ENCODE measurements at places on chromosomes 11 and 22.

- peak; percentile 66 for DNase-seq
Measured at GRCh38 chr11:43920598-43921419, 21.6 kb upstream of the C11orf96 start.

- no peak for DNase-seq
Measured at GRCh38 chr11:14973621-14974514, 1.7 kb upstream of the CALCA start.

- no peak for DNase-seq
Measured at GRCh38 chr11:113695207-113695606, 10.9 kb downstream of the TMPRSS5 start.

DNA sequence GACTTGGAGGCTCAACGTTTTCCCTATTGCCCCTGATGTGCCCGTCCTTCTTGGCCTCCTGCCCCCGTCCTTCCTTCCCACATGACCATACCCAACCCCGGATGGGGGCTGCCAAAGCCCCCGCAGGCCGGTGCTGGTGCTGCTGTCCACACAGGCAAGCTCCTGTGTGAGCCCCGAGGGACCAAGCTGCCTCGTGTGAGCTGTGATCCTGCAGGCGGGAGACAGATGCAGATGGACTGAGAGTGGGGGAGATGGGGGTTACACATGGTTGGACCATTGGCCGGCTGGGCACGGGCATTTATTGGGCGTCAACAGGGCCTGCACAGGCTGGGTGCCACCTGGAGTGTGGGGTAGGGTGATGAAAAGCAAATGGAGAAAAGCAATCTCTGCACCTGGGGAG lies 313.2 kb upstream of the B3GAT1 start:
- no peak for DNase-seq

GRCh38 chr22:22871536-22872278 lies 15.9 kb upstream of the IGLL5 start:
- DNase-seq = no peak

DNA sequence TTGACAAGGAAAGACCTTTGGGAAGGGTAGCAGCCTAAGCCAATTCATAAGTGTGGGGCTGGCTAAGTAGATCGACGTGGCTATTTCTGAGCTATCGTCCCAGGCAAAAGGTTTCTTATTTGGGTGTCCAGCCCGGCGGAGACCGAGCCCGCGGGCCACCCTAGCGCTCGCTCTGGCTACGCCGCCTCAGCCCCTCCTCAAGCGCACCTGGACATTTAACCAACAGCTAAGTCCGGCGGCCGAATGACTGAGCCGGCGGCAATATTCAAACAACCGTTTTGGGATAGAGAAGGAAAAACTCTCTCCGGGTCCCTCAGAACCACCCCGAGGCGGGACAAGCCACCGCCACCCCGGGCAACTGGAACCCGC lies 457 bp downstream of the RNF141 start:
- DNase-seq = no peak

- DNase-seq = no peak
Measured at GRCh38 chr11:61833926-61834277, 5.8 kb downstream of the FADS2 start.

GRCh38 chr22:44133161-44133560 lies 47.6 kb upstream of the PARVG start:
- no peak for DNase-seq

DNA sequence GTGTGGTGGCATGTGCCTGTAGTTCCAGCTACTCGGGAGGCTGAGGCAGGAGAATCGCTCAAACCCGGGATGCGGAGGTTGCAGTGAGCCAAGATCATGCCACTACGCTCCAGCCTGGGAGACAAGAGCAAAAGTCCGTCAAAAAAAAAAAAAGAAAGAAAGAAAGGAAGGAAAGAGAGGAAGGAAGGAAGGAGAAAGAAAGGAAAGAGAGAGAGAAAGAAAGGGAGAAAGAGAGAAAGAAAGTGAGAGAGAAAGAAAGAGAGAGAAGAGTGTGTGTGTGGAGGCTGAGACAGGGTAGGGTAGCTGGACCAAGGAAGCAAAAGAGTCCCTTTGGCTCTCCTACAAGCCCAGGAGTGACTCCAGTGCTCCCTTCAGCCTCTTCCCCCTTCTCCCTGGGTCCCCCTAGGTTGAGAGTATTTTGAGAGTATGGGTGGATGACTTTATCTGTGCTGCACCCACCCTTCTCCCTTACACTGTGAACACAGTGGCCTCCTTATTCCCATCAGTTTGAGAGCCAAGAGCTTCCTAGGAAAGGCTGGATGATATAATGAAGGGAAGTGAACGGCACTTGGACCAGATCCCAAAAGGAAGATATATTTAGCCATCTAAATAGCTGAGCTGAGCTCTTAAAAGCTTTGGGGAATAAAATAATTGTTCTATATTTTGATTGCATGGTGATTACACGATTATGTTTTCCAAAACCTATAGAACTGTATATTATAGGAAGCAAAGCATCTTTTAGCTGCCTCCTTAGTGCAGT lies 9.5 kb upstream of the DENND5A start:
- no peak for DNase-seq

DNA sequence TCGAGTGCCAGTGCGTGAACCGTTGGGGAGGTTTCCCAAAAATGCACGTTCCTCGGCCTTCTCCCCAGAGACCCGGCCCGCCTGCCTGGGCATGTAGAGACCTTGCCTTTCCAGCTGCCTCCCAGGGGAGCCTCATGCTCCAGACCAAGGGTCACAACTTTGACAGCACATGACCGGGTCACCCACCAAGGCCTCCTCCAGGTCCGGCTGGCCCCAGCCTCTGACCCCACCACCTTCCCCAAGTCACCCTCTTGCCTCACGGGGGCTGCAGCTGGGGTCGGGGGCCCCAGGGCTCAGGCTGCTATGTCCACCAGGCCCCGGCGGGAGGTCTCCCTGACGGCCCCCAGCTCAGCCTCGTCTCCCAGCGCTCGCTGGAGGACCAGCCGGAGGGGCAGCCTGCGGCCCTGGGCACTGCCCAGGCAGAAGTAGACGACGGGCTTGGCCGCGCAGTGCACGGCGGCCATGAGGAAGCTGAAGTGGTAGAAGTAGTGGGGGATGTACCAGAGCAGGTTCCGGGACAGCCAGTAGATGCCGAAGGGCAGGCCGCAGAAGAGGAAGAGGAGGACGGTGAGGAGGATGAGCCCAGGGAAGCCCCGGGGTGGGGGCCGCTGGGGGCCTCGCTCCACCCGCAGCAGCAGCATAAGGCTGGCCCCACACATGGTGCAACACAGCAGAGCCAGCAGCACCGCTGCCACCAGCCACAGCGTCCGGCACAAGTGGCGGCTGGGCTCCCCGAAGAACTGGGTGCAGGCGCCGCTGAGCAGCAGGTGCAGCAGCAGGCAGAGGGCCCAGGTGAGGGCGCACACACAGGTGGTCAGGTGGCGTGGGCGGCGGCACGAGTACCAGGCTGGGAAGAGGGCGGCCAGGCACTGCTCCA lies 4.4 kb downstream of the MRGPRE start:
- DNase-seq = no peak

GRCh38 chr11:36311926-36312595 lies 16.0 kb downstream of the PRR5L start:
- DNase-seq = no peak

DNA sequence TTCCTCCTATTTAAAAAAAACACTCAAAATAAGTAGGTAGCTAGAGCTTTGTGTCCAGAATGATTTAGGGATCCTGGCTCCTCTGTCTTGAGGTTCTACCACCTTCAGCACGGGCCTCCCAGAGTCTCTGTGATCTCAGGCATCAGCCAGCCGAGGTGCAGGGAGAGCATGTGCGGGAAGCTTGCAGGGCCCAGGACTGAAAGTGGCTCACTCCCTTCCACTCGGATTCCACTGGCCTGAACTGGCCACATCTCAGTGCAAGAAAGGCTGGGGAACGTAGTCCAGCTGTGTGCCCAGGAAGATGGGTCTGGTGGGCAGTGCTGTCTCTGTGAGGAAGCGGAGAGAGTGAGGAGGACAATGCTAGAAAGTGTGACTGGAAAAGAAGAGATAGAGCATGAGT lies 68.3 kb upstream of the MYOD1 start:
- DNase-seq = no peak

- no peak for DNase-seq
Measured at GRCh38 chr11:100876815-100877520, 189.9 kb downstream of the ARHGAP42 start.

DNA sequence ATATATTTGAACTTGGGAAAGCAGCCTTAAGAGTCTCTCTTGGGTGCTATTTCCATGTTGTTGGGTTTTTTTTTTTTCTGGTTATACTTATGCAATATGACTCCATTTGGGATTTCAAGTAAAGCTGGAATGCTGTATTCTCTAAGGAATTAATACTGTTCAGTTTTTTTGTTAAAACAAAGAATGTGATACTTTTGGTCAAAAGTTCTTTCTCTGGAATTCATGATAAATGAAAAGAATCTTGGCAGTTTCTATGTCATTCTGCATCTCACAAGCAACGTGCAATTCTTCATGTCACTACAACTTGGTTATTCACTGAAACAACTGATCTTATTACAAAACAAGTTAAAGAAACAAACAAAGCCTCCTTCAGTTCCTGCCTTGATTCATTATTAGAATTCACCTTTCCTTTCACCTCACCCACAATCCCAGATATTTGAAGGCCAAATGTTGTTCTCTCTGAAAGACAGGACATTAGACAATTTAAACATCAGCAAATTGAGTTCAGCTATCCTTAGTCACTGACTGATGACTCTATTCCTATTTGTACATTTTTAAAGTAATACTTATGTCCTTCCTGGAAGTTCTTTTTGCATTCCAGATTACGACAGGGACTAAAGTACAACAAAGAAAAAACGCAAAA lies 176.2 kb downstream of the SBF2 start:
- no peak for DNase-seq

DNA sequence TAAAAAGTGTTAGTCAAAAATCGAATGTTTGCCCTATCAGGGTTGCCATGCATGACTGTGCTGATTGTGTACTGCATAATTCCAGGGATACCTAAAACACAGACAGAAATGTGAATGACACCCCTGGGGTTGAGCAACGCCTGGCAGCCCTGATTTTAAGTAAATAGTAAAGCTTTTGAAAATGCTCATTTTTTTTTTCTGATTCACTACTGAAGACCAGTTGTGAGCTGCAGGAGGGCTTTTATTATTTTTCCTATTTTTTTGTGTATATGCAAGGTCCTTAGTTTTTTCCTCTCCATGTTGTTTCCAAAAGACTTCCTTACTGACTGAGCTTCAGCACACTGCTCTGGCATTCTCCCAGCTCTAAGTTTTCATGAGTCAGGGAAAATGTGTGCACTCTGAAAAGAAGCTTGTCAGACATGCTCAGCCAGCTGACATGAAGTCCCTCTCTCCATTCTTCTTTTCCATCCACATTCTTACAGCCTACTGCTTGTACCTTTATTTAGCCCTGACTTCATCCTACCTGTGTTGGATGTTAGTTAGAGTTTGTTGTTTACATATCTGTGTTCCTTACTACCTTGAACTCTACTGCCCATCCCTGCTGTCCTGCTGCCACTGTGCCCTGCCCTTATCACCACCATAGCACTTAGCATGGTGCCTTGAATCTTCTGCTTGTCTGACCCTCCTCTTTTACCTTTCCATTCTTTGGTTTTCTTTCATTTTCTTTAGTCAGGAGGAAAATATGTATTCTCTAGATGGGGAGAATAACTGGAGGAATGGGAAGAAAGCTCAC lies 79.5 kb downstream of the HORMAD2 start:
- DNase-seq = no peak

DNA sequence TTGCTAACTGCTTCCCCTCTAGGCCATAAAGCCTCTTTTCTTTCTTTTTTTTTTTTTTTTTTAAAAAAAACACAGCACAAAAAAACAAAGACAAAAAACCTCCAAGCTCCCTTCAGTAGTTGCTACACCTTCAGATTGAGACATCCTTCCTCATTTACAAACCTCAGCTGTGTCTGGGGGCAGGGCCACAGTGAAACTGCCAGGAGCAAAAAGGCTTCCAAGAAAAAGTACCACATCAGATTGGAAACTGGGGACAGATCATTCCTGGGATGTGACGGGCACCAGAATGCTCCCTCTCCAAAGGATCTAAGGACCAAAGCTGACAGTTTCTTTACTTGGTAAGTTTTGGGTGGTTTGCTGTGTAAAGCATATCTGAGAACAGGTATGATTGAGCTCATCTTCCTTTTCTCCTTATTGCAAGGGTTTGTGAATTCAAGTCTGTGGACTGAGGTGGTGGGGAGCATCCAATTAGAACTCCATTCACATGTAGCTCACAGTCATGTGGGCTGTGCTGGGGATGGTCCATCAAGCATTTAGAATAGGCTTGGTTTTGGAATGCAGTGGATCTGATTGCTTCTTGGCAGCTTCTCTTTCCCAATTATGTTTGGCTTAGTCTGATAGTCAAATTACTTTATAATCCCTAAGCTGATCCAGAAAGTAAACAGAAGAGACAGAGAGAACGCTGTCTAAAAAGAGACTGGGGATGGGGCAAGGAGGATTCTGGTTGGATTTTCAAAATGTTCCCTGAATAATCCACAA lies 705 bp downstream of the BBOX1 start:
- no peak for DNase-seq
